ENCODE measurements at places on chromosomes 1 and 21. TPM values are rescaled to one million over a fixed set of nuclear protein-coding genes. Genes with fewer than 3 reads are reported as not detected.

FCRL4 gene
- total RNA-seq: not detected

PATJ gene
- total RNA-seq: 33.4 TPM

KLF17 gene
- not detected for total RNA-seq

CACHD1 gene
- total RNA-seq: 1.0 TPM

TNFAIP8L2 gene
- 0.96 TPM for total RNA-seq

HS2ST1 gene
- total RNA-seq: 15.6 TPM

BRDT gene
- not detected for total RNA-seq

C8A gene
- 302 TPM for total RNA-seq

MEGF6 gene
- total RNA-seq: 6.9 TPM

KRTAP7-1 gene
- not detected for total RNA-seq

ZRANB2 gene
- 21.5 TPM for total RNA-seq

AQP10 gene
- not detected for total RNA-seq

GOLPH3L gene
- 10.2 TPM for total RNA-seq

DNA sequence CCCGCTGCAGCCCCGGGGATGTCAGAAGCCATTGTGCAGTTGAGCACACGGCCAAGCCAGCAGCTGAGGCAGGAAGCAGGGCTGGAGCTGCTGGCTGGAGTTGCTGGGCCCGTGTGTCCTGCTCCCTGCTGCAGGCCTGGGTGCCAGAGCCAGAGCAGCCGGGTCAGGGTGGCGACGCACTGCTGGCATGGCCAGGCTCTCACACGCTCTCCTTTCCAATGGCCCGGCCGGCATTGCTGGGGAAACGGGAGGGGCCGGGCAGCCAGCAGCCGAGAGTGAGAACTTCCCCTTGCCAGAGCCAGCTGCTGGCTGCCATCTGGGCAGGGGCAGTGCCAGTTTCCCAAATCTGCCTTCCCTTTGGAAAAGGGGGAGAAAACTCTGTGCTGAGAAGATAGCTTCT lies 82.4 kb upstream of the PROX1 start:
- DNase-seq: no peak

GRCh38 chr21:32562915-32563314 lies 22.4 kb downstream of the TCP10L start:
- DNase-seq: no peak

DNA sequence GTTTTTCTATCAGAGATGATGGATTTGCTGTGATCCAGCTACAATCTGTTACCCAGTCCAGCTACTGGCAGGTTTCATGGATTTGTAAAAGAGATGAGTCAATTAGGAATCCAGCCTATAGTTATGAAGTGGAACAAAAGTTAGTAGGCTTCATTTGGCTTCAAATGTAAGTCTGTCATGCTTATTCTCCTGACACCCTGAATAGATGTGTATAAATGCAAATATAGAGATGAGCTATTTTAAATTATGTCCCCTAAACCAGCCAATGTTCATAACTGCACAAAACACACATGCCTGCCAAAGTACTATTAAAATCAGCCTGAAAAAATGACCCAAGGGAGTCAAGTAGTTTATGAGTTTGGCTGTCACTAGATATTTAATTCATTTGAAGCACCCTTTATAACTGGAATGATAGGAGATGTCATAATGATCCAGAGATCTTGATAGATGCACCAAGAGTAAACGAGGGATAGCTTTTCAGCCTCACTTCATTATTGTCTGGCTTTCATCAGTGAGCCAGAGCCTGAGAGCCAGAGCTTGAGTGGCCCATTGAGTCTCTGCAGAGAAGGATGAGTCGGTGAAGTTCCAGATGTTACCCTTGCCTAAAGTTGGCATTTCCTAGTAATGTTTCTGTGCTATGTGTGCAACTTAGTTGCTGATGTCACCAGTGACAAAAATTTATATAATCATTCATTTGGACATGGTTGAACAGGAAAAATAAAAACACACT lies 11.8 kb upstream of the NTMT2 start:
- DNase-seq: no peak

GRCh38 chr1:24179251-24179840 lies 7.7 kb downstream of the IFNLR1 start:
- no peak for DNase-seq

DNA sequence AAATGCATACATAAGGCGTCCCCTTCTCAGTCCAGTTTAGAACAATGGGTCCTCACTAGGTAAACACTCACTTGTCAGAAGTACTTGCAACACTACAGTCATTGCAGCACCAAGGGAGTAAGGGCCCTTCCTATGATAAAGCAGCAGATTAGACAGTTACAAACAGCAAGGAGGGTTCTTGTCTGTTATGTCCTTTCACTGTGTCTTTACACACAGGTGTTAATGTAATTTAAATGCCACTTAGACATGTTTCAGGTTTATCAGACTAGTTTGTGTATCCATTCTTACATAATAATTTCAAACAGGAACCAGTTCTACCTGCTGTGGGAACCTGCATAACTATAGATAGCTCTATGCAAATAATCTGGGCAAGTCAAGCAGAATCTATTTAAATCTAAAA lies 105.6 kb upstream of the USH2A start:
- no peak for DNase-seq

- no peak for DNase-seq
These were observed 12.3 kb upstream of the PADI1 start for GRCh38 chr1:17192394-17193221.

- DNase-seq: no peak
These were observed 740.6 kb downstream of the KCNT2 start for GRCh38 chr1:195867638-195868037.

GRCh38 chr1:59054172-59054571 lies 242.7 kb upstream of the FGGY start:
- no peak for DNase-seq

DNA sequence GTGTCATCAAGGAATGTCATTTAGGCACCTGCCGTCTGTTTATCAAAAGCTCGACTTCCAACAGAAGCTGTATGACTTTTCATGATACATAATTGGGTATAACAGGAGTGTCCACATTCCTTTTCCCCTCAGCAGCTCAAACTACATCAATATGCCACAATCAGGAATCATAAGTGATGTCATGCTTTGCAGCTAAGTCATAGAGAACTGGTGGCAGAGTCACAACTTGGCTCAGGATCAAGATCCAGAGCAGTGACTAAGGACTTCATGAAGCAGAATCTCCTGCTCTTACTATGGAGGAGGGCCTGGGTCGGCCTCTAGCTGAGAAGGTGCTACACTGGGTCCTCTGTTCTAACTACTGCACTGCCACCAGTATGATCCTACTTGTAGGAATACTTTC lies 36.5 kb upstream of the AGBL4 start:
- DNase-seq: no peak

DNA sequence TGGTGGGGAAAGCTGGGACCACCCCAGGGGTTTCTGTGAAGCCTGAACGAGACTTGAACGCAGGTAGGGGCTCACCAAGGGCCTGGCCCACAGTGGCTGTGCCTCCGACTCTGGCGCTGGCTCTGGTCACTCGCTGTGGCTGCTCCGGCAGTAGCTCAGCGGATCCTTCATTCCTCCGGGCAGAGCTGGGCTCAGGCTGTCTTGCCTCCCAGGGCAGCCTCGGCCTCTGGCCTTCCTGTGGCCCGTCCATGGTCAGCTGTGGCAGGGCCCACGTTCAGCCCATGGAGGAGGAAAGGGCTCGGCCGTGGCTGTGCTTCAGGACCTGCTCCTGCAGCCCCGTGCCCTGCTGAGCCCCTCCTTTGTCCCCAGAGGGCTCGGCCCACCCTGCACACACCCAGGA lies 162.9 kb upstream of the C1orf174 start:
- DNase-seq: no peak

- no peak for DNase-seq
These were observed 2574.0 kb upstream of the TPTE start for GRCh38 chr21:7947422-7947821.

- no peak for DNase-seq
These were observed 2.9 kb downstream of the FYB2 start for GRCh38 chr1:56816264-56816663.

DNA sequence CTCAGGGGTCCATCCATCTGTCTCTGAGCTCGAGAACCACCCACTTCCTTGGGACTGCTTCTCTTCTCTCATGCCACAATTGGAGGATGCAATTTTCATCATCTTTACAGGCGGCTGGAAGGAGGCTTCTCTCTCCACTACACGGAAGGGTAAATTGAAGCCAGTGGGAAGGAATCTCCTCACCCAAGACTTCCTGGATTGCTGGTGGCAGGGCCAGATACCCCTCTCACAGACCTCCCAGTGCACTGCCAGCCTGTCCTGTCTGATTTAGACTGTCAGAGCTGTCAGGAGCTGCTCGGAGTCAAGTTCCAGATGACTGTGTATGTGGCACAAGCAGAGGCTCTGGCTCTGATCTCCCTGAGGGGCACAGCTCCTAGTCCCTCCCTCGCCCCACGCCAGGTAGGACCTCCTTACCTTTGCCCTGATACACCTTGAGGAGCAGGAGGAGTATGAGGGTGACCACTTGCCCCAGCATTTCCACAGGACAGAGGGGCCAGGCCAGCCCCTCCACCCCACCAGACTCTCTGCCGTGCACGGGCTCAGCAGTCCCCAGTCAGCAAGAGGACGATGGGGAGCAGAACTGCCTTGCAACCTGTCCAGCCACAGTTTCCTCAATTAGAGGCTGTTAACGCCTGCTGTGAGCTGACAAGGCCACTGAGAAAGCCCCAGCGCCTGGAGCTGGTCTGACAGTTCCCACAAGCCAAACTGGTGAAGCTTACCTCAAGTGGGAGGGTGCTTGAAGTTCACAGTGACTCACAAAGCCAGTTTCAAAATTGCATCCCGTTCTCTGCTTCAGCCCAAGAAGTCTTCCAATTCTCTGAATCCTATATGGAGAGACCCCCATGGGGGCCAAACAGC lies at the start of gene CD244:
Gene CD244 (minus strand): TSS at position 685 of the 858 bp plus-strand sequence. CDS start 210 bp downstream, at position 475.
- no peak for DNase-seq

- DNase-seq: no peak
These were observed 41.7 kb downstream of the WNT4 start for GRCh38 chr1:22101199-22101598.

- DNase-seq: peak; percentile 76
These were observed 16.2 kb downstream of the DRAXIN start for GRCh38 chr1:11707621-11708276.

GRCh38 chr1:77279929-77280328 lies 1.9 kb upstream of the AK5 start:
- no peak for DNase-seq

GRCh38 chr1:194931166-194931565 lies 1677.1 kb downstream of the KCNT2 start:
- no peak for DNase-seq

GRCh38 chr21:26443867-26444266 lies 129.2 kb downstream of the CYYR1 start:
- DNase-seq: no peak

DNA sequence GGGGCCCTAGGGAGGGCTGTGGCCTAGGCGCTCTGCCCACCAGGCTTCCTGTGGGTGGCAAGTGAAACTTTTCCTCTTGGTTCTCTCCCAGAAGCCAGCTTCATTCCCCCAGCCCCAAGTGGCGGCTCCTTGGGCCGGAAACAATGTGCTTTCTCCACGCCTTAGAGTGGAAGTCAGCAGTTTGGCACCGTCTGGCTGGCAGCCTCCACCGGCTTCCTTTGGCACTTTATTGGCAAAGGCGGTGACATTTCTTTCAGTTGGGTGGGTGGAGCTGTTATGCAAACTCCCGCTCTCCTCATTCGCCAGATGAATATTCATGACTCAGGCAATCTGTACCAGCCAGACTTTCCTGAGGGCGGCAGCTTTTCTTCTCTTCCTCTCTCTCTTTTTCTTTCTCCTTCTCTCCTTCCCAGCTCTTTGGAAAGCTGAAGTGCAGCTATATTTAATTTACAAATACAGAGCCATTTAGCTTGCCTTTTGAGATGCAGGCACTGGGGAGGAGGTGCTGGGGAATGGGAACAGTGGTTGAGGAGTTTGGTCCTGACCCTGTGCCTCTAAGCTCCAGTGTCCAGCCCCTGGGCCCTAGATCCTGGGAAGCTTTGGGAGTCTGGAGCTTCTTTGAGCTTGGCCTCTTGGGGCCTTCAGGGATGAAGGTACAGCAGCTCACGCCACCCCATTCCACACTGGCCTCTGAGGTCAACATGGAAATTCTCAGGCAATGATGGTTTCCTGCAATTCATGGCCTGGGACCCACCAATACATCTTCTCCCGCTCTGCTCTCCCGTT lies 67.8 kb upstream of the POU3F1 start:
- DNase-seq: peak; percentile 79

- no peak for DNase-seq
These were observed 11.4 kb upstream of the VANGL1 start for GRCh38 chr1:115630342-115630741.

DNA sequence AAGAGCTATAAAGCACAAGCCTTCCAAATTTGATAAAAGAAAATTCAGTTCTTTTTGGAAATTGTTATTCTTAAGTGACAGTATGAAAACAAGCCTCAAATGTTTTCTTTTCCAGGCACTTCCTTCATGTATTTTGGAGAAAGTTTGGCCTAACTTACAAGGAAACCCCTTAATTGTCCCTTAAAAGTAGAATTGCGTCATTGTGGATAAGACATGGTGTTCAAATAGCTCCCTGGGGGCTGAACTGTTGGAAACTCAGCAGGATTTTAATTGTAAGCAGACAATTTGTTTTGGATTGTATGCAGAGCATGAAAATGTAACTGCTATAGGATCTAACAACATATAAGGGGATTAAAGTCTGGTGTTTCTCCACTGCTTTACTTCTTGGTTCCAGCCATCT lies 35.4 kb upstream of the FGGY start:
- DNase-seq: no peak

GRCh38 chr1:205930195-205930577 lies 13.1 kb downstream of the SLC26A9 start:
- no peak for DNase-seq

- no peak for DNase-seq
These were observed 392.6 kb upstream of the DEPDC1 start for GRCh38 chr1:68889471-68889870.

DNA sequence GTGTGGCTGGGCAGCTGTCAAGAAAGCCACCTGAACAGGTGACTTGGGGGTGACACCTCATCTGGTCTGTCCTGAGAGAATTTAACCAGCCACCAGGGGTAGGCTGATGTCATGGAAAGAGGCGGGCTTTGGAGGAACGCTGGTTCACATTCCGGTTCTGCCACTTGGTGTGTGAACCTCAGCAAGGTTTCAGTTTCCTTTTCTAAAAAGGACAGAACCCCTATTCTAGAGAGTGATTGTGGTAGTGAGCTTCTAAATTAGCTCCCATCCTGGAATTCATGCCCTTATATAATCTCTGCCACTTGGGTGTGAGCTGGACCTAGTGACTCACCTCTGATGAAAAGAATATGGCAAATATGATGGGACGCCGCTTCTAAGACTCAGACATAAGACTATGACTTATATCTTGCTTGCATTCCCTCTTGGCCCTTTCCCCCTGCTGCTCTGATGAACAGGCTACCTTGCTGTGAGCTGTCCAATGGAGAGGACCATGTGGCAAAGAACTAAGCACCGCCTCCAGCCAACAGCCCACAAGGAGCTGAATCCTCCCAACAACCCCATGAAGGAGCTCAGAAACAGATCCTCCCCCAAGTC lies 332.1 kb downstream of the RRAGC start:
- no peak for DNase-seq

- no peak for DNase-seq
These were observed 34.5 kb upstream of the DIPK1A start for GRCh38 chr1:92995441-92996430.

- DNase-seq: no peak
These were observed 130.0 kb upstream of the TNR start for GRCh38 chr1:175873290-175873935.

Measured in left lobe of liver (tissue), 2 donors.